ENCODE measurements at places on chromosomes 3 and 15.
A peak's percentile ranks its signal among the peaks of the same experiment; 100 is the strongest.

- no peak for DNase-seq
These were observed 666.5 kb downstream of the SQOR start for GRCh38 chr15:46301291-46301690.

DNA sequence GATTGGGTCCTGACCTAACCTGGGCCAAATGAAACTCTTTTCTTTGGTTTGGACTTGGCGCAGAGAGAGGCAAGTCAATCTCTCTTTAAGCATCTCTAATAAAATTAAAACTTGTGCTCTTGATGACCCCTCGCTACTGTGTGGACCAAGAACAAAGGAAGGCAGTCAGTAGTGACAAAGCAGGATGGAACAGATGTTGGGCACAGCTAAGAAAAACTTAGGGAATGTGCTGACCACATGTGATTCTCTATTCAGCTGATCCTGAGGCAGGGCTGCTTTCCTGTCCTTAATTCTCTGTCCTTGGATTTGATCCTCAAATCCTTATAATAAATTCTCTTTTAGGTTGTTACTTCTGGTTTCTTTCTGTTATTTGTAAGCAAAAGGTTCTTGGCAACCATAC, 259.9 kb downstream of the ZIC1 start:
- DNase-seq: no peak

GRCh38 chr3:131735116-131735515, 232.3 kb upstream of the MRPL3 start:
- no peak for DNase-seq

GRCh38 chr3:46469680-46470357, 5.1 kb upstream of the LTF start:
- DNase-seq: peak; percentile 76

DNA sequence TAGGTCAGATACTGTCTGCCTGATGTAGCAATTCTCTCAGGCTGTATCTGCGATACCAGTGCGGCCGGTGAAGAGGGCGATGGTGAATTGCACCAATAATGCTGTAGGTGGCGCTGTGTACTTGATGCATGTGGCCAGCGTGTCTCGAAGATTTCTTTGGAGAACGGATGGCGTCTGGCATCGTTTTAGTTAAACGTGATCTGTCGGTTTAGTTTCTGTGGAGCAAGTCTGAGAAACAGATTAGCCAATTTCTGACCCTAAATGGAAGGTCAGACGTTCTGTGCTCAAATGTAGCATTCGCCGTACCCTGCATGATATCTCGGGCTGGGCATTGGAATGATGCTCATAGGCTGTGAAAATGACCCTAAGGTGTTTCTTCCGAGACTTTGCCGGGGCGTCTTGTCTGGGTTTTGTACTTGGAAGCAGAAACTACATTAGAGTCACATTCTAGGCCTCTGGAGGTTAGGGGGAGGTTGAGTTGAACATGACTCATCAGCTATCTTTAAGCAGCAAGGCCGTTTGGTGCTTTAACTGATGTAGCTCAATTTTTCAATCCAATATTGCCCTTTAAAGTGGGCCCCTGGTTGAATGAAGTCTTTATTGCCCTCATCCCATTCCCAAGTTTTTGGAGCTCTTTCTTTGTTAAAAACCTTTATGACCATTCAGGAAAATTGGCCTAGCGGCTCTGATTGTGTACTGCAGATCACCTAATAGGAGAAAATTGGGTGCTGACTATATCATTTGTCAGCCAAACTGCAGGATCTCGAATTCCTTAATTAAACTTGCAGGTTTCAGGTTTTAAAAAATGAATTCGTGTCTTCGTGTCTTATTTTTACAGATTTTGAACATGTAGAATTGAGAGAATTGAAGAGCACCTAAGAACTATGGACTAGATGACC, 80.0 kb downstream of the SQOR start:
- peak; percentile 37 for DNase-seq

GRCh38 chr3:142981108-142981507, 17.6 kb upstream of the PAQR9 start:
- DNase-seq: peak; percentile 55

DNA sequence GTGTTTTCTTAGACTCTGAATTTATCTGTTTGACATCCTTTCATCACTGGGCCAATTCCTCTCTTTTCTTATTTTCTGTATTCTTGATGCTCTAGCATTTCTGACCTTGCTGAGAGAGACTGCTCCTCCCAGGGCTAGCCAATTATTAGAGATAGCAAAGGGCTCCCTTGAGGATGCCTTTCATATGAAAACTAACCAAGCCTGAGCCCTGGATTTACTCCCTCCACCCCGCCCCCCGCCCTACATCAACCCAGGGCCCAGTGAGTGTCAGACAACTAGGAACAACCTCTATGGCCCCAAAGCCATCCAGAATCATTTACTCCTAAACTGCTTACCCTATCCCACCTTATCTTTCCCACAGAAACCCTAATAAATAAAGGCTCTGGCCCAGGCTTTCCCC, 69.7 kb upstream of the LARS2 start:
- no peak for DNase-seq

DNA sequence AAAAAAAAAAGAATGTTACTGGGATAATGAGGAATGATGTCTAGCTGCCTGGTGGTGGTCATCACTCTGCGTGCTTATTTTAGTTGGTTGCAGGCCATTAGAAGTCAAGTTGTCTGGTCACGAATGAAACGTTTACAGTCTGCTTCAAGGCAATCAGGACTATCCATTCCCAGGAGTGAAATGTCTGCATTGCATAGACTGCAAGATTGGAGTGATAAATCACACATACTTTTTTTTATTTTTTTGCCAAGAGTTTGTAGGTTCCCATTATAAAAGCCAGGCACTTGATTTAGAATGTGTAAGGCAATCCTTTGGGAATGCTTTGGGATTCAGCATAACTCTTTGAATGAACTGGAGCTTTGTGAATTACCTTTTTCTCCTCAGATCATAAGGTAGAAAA, 132.3 kb downstream of the STAC start:
- DNase-seq: no peak

DNA sequence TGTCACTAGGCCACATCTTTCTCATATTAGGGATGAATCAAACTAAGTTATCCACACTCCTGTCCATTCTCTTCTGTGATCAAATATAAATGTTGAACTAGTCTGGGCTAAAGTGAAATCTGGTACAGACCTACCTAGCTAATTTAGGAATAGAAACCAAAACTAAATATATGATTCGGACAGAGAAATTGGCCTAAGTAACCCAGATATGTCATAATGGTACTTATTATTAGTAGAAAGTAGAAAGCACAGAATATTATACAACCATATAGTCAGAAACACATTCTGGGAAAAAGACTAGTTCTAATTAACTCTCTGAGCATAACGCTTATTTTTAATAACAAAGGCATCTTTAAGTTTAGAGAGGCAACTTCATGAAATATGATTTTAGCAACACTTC, 389.0 kb downstream of the LSAMP start:
- no peak for DNase-seq

DNA sequence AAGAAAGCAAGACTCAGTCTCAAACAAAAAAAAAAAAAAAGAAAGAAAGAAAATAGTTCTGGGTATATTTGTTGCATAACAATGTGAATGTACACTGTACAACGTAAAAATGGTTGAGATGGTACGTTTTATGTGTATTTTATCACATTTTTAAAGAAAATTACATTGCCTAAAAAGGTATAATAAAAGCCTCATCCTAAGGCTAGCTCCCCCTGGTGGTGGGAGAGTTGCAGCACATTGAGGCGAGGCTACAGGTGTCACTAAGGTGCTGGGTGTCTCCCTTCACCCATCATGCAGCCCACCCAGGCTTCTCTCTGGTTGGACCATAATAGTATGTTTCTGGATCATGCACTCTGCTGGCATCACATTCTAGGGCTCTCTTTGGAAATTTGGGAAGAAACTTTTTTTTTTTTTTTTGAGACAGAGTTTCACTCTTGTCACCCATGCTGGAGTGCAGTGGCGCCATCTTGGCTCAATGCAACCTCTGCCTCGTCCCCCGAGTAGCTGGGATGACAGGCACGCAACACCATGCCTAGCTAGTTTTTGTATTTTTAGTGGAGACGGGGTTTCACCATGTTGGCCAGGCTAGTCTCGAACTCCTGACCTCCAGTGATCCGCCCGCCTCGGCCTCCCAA, 12.4 kb upstream of the RAB11A start:
- DNase-seq: peak; percentile 39

- no peak for DNase-seq
These were observed 843 bp upstream of the CD47 start for GRCh38 chr3:108091498-108092250.

GRCh38 chr3:53092942-53093341, 37.3 kb downstream of the RFT1 start:
- peak; percentile 46 for DNase-seq

GRCh38 chr3:23202203-23202920, 765 bp upstream of the UBE2E2 start:
- no peak for DNase-seq

DNA sequence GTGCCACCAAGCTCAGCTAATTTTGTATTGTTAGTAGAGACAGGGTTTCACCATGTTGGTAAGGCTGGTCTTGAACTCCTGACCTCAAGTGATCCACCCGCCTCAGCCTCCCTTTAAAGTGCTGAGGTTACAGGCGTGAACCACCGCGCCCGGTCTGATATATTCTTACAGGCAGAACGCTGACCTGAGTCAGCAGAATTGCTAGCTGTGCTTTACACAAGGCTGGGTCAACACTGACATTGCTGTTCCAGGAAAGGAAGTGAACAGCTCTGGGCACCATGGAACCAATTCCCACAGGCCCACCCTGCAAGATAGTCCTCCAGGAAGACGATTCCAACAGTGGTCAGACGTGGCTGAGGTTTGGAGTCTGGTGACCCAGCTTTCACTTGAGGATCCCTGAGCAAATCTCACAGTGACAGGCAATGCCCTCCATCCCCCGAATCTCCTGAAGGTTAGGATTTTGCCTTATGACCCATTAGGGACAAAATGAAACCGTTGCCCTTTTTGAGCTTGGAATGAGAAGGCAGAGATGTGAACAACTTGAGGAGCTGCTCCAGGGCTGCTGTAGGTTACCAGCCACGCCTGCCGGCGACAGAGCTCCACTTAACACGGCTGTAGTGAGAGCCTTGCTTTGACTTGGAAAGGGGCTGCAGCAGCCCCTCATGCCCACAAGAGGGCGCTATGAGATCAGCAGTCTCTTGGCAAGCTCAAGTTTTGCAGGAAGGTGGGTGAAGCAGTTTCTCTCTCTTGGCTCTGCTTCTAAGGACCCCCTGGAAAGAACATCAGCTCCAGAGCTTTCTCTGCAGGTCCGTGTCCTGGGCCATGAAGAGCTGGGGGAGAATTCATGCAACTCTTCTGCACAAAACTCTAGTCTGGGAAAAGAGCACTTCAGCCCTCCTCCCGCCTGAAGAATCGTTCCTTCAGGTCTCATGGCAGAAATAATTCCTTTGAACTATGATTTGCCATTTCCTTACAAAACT, 74.1 kb downstream of the SENP2 start:
- peak; percentile 86 for DNase-seq

DNA sequence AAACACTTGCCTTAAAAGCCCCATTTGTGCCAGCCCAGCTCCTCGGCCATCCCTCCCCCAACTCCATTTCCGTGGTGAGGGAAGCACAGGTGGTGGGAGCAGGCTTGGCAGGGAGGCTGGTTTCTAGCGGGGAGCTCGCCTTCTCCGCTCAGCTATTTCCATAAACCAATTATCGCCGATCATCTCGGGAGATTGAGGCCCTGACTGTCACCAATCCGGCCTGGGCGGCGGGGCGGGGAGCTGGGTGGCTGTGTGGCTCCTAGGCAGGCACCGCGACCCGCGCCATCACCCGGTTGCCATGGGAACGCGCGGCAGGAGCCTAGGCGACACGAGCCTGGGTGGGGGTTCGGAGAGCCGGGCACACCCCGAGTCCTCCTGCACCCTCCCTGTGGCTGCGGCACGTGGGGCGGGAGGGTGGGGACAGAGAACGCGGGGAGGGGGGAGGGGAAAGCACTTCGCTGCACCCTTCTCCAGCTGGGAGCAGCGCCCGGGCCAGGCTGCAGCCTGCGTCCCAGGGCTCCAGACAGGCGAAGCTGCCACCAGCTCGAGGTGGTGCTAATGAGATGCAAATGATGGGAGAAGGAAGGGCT, 9.3 kb downstream of the CCDC33 start:
- no peak for DNase-seq

- peak; percentile 89 for DNase-seq
These were observed 13.4 kb downstream of the WDR48 start for GRCh38 chr3:39065197-39065596.

GRCh38 chr3:134457376-134458074, 28.3 kb downstream of the ANAPC13 start:
- no peak for DNase-seq

GRCh38 chr15:69602921-69603320, 150.3 kb downstream of the RPLP1 start:
- DNase-seq: no peak

- no peak for DNase-seq
These were observed 260.1 kb upstream of the DPPA4 start for GRCh38 chr3:109597444-109597843.

DNA sequence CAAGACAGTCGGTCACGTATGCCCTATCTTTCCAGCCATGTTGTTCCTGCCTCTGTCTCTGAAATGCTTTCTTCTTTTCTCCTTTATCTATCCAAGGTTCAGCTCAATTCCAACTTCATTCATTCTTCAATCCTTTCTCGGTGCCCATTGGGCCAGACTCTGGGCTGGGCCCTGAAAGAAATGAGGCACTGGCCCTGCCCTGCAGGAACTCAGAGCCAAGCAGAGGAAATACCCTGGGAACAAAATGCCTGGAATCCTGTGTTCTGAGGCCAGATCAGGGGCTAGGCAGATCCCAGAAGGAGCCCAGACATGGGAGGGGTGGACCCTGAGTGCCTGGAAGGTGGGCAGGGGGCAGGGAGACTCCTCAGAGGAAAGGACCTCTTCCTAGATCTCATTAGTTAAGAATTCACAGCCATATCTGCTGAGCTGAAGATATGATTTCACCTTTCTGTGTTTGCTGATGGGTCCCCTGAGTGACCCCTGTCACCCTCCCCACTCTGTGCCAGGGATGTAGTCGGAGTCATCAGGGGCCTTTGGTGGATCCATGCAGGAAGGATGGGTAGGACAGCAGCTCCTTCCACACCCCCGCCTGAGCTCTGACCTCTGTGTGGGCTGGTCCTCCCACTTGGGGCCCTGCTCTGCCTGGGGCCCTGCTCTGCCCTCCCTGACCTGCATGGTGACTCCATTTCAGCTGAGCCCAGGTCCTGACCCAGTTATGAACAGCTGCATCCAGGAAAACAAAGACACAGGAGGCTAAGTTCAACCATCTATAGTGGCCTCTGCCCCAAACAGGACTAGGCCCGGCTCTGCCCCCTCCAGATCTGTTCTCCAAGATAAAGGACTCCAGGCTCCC, 5.3 kb upstream of the DAPK2 start:
- no peak for DNase-seq

- DNase-seq: peak; percentile 77
These were observed 540 bp upstream of the PPP1R2 start for GRCh38 chr3:195543500-195544229.
